ENCODE measurements at places on chromosomes 2 and 18.

DNA sequence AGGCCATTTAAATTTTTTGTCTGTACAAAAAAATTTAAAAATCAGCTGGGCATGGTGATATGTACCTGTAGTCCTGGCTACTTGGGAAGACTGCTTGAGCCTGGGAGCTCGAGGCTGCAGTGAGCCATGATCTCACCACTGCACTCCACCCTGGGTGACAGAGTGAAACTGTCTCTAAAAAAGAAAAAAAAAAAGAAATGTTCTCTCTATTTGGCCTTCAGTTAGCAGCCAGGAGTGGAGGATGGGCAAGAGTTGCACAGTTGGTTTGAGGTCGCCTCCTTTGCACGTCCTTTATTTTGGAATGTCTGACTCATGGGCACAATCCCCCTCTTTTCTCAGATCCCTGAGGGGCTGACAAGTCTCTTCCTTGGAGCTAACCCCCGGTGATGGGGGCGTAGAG, 26.3 kb downstream of the ITM2C start:
- DNase-seq: no peak

- DNase-seq: no peak
Observed at GRCh38 chr2:219620546-219620945, 6.9 kb upstream of the SLC4A3 start.

DNA sequence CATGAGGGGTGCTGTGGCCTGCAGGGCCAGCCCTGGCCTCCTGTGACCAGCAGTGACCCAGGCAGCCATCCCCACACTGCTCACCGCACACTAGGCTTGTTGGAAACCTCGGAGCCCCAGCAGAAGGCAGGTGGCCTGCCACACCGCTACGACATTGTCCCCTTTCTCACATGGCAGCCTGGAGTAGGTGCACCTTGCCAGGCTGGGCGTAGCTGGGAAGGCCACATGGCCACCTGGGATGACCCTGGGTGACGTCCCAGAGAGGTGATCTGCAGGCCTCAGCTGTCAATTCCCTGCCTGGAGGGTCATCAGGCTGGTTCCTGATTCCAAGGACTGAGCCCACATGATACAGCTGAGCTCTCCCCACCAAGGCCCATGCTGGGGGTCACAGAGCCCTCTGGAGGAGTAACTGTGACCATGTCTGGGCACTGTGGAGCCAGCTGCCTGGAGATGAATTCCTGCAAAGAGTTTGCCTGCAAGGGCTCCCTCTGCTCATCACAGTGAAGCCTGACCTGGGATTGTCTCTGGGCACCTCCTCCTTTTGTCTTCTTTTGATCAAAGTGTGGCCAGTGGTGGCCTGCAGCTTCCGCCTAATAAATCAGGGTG, 119.6 kb upstream of the OTOS start:
- no peak for DNase-seq

- no peak for DNase-seq
Observed at GRCh38 chr2:229206548-229206947, 64.5 kb downstream of the PID1 start.

Data from activated CD4-positive, alpha-beta T cell treated with anti-CD3 and anti-CD28 coated beads, Interleukin-2, amount 50 U/mL, for 48 hours (primary cell).